ENCODE measurements at places on chromosomes 5 and 9.

GRCh38 chr9:92377876-92378275, 26.5 kb downstream of the OGN start:
- no peak for DNase-seq

- no peak for DNase-seq
These were observed 1.9 kb upstream of the QRFP start for GRCh38 chr9:130898552-130898852.

- no peak for DNase-seq
These were observed 944 bp downstream of the ATOX1 start for GRCh38 chr5:151757233-151758140.

GRCh38 chr5:126938466-126938865, 91.9 kb downstream of the MARCHF3 start:
- no peak for DNase-seq

GRCh38 chr9:81430727-81431126, 258.6 kb downstream of the TLE1 start:
- DNase-seq, result no peak

- DNase-seq, result peak; percentile 66
These were observed 4.0 kb upstream of the MYORG start for GRCh38 chr9:34380511-34381315.

DNA sequence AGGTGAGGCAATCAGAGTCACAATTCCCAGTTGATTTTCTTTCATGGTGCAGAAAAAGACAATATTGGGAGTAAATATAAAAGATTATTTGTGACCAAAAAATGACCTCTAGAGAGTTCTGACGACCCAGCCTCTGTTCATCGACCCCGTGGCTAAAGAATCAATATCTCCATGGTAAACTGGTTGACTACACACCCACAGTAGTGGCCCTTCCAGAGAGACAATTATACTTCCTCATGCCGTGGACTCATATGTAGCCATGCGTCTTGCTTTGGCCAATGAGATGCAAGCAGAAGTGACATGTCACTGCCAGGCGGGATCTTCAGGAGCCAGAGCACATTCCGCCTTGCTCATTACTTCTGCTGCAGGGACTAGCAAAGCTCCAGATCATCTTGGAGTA, 163.3 kb upstream of the RAD23B start:
- DNase-seq, result no peak

GRCh38 chr9:5389109-5389732, 48.5 kb downstream of the PLGRKT start:
- DNase-seq, result no peak

GRCh38 chr5:91339063-91339705, 43.9 kb downstream of the ARRDC3 start:
- DNase-seq, result no peak

DNA sequence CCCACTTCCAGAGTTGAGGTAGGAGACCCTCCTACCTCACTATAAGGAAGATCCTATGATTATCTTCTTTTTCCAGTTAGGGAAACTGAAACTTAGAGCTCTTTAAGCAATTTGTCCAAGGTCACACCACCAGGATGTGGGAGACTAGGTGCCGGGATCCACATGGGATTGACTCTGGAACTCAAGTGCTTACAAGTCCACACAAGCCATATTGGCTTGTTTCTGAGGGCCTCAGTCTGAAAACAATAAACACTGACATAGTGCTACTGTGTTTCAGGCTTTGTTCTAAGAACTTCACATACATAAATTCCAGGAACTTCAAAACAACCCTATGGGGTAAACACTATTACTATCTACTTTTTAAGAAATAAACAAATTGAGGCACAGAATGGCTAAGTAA, 481.3 kb downstream of the ZSWIM6 start:
- no peak for DNase-seq

DNA sequence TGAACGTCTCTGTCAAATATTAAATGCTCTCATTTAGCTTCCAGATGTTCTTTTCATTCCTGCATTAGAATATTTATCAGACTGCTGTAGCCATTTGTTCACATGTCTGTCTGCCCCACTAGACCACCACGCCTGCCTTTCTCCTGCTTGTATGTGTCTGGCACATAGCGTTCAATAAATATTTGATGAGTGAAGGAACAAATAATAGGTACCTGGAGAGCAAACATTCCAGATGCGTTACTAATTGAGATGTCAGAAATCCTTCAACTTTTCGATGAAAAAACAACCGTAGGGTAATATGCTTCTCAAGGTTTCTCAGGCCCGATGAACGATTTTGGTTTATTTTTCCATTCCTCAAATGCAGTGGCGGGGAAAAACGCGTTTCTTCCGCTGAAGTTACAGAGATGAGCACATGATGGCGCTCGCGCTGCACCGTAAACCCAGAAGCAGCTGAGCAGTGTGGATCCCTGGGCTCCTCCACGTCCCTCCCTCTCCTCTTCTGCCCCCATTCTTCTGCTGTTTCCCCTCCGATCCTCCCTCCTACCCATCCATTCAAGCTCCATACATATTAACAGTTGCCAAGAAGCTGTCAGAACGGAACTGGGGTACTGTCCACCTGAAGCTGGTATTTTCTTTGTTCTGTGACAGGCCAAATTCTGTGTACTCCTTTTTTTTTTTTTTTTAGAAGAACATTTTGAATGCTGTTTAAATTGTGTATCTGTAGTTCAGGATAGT, 245.4 kb downstream of the MPDZ start:
- DNase-seq, result peak; percentile 74

- DNase-seq, result no peak
These were observed 137.9 kb downstream of the FAM114A2 start for GRCh38 chr5:153900703-153901395.

GRCh38 chr5:72465601-72466563, 41.3 kb downstream of the ZNF366 start:
- DNase-seq, result no peak

GRCh38 chr9:91948101-91948596, 1.9 kb downstream of the ROR2 start:
- DNase-seq, result no peak

- DNase-seq, result no peak
These were observed 90.7 kb downstream of the ANKRD33B start for GRCh38 chr5:10654566-10654965.

DNA sequence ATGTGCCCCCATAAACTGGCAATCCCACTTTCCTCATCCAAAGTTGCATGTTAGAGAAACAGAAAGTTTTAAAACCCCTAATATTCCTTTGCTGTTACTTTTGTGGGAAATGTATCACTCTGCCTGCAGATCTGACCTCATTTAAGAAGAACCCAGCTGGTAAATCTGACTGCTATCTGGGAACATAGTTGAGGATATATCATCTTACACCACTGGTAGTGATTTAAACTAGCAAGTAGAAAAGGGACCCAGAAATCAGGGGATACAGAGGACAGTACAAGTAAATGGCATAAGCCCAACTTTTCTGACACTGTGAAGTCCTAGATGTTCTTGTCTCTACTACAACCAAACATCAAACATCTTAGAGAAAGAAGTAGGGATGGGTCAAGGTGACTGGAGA, 1060.5 kb upstream of the DMAC1 start:
- DNase-seq, result no peak

DNA sequence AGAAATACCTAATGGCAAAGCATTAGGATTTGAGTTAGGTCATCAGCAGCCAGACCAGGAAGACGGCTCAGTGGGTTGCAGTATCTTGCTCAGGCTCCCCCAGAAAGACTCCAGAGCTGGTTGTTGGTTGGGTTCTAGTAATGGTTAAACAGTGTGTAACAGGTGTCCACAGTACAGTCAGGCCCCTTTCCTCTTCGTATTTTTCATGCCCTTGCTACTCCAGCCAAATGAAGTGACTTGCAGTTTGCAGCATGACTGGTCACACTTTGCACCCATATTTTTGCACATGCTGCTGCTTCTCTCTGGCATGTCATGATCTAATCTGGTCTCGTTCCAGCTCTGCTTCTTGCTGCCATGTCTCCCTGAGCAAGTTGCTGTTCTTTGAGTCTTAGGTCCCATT, 60.6 kb upstream of the TRPC7 start:
- no peak for DNase-seq

DNA sequence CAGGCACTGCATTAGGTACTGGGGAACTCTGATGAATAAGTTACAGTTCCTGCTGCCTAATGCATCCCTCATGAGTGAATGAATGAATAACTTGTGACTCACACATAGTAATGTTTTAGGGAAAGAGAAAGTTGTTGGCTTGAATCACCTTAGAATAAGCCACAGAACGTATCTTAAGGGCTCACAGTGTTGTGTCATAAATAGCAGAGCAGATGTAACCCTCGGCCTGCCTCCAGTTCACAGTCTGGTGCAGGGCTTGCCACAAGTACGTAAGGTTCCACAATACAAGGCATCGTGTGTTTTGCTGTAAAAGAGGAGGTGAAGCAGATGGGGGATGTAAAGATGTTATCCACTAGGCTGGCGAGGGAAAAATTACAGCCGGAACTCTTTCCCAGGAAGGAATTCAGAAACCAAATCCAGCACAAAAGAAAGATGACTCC, 218.7 kb downstream of the TRPM3 start:
- peak; percentile 48 for DNase-seq

GRCh38 chr9:70168521-70168920, 90.3 kb upstream of the SMC5 start:
- no peak for DNase-seq

DNA sequence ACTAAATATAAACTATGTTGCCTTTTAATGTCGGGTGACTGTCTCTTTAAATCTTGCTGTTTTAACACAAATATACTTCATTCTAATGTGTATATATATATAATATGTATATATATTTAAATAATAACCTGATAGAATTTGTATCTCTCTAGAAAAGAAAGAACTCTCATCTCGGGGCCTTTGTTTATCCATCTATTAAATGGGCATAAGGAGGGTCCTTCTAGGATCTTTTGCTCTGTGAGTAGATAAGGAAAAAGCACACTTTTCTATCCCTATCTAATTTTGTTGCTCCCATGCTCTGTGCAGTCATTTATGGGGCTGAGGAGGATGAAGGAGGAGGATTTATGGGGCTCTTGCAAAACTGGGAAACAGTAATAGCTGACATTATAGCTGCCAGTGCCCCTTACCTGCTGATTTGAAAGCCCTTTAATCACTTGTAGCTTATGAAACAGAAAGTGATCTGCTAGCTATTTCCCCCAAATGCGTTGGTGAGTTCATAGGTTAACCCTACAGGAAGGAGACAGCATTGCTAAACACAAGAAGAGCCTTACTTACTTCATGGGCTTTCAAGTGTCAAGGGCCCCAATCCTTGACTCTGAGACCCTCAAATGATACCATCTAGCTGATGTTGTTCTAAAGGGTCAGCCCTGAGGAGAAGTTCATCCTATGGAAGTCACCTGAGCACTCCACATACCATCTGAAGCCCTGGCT, 5.8 kb upstream of the PPARGC1B start:
- DNase-seq, result no peak

DNA sequence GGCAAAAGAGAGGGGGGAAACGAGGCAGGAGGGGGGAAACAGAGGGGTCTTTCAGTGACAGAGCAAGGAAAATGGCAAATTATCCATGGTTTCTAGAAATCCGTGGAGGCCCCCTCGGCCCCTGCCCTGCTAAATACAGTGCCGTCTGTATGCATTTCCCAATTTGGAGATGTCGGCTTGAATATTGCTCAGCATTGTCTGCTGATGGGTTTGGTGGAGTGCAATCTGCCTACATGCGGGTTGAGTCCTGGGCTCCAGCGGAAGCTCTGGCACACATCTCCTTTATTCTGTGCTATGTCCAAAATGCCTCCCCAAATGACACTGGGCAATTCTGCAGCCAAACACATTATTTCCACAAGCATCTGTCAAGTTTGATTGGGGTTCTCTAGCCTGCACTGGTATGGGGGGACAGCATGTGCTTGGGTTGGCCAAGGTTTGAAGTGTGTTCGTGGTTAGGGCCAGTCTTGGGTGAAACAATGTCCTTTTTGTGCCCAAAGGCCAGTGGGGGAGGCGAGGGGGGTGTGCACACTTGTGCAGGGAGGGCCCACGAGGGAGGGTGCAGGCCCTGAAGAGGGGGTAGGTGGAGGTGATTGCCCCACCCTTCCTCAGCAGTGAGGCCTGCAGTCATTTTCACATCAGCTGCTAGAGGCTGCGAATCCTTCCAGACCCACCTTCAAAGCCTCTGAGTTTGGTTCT, 6.2 kb upstream of the NEUROG1 start:
- no peak for DNase-seq

GRCh38 chr9:42388846-42389245, 205.4 kb downstream of the SPATA31A6 start:
- no peak for DNase-seq

GRCh38 chr5:135155616-135156214, 121.7 kb upstream of the PITX1 start:
- DNase-seq, result no peak

DNA sequence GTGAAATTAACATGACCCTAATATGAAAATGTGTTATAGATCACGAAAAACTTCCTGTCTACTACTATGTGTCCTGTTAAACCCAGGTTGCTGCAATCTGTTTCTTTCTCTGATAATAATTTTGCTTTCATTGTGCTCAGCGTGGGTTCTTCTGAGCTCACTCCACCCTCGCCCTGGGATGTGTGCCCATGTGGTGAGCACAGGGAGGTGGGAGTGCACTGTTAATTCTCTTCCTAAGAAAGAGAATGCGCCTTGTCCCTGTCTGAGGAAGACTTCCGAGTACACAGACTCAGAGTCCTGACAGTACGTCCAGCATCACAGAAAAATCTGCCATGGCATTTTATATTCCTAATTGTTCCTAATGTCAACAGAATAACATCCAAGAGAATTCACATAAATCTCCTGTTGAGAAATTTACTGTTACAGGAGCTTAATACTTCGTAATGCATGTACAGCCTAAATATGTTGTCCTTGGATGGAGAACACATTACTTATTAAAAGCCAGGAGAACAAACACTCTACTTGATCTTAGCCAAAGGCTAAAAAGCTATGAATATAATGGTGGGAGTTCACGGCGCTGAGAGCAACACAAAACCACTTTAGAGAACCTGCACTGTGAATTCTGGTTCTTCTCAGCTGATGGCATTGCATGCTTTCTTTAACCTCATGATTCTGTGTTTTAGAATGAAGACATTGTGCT, 102.6 kb downstream of the PDE4D start:
- DNase-seq, result no peak

- DNase-seq, result peak; percentile 72
These were observed 1254.5 kb upstream of the NUDT12 start for GRCh38 chr5:104817127-104817526.

DNA sequence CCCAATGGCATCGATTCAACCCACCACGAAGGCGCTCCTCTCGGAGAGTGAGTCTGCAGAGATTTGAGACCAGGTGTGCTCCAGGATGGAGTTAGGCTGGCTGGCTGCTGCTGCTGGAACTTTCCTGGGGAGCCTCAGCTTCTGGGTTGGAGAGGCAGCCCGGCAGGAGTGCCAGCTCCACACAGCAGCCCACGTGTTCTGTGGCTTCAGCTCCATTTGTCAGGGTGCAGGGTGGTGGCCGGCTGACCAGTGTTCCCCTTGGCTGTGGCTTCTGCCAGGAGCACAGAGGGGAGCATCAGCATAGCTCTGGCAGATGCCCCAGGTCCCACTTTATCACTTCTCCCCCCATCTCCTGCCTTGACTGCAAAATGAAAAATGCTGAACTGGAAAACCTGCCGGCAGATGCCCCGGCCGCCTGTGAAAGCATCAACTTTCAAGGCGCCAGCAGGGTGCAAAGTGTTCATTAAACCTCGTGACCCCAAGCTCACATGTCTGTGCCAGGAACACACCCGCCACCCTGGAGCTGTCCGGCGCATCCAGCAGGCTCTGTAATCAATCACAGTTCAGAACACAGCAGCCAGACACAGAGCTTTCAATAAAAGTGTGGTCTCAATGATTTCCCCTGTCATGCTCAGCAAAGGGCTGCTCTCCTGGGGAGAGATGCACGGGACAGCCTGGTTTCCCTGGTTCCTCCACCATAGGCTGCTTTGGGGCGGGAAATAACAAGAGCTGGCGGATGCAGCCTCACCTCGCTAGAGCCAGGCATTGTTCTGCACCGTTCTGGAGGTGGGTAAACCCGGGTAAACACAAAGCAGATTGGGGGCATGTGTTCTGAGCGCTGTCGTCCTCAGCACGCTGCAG, 53.2 kb downstream of the TRIP13 start:
- DNase-seq, result peak; percentile 25
